NCI-H69 (cell line): ENCODE measurements at places on chromosomes 1 and 21.
A peak's percentile ranks its signal among the peaks of the same experiment; 100 is the strongest.

- DNase-seq: no peak
Observed at GRCh38 chr1:25611843-25612242, 4.7 kb upstream of the MAN1C1 start.

GRCh38 chr1:156748670-156749418, 2.6 kb downstream of the HDGF start:
- DNase-seq: peak; percentile 65

DNA sequence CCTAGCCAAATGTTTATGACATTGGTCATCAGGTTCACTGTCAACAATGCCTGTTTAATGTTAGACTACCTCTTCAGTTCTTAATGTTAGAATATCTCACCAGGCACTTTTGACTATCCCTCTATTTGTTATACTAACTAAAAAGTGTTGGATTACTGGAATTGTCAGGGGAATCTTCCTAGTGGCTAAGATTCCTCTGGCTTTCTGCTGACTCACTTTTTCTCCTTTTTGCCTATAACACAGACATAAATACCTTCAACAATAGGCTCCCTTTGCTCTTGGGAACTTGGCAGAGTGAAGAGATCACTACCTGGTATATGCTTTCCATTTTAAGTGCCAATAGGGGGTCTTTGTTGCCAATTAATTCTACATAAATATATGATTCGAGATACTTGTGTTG, 68.5 kb downstream of the TMEM200B start:
- DNase-seq: no peak

DNA sequence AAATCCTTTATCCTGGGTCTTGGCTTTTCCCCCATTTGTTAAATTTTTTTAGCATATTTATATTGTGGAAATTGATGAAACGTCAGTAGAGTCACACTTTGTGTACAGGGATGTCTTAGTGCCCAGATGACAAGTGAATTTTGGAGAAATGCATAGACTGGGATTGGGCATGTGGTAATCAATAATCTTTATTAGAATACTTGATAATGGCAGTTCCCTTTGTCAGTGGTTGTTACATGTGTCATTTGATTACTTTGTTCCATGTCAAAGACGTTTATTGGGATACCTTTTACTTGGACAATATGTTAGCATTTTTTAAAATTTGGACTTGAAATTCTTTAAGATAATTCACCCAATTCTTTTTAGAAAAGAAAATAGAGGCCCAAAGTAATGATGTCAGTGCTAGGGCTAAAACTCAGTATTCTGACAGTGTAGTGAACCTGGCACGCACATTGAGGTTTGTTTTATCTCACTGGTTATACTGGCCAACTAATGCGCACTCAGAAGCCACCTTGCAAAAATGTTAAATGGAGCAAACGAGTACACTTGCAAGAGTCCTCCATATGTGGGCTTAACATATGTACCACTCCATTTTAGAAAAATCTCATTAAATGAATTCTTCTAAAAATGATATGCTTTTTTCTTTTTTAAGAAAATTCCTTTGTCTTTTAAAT, 9.2 kb downstream of the PRPF38B start:
- no peak for DNase-seq

DNA sequence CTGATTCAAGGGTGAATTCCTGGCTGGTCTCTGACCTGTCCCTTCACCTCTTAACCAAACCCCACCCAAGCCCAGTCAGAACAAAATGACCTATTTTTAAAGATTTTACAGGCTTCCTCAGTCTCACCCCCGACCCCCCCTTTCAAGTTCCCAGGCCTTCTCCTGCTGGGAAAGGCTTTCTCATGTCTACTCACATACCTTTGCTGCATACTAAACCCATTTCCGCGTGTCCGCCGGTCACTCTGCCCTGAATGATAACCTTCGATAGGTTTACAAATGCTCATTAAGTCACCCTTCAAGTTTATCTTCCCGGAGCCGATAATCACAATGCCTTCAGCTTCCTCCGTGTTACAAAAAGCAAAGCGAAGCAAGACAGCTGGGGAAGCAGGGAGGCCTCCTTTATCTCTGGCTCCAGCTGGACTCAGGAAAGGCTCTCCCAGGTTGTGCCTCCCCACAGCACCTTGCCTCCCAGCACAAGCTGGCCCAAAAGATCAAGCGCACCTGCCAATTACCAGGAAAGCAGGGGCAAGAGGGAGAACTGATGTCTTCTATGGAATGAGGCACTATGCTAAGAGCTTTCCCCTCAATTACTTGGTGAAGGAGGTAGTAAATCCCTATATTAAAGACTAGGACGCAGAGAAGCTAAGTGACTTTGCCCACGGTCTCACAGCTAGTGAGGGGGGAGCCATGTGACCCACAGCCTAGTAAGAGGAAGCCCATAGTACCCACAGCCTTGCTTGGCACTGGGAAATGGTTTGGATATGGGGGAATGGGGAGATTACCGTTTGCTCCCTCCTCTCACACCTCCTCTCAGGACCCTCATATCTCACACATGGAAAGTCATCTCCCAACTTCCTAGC, 15.9 kb downstream of the SMIM12 start:
- peak; percentile 42 for DNase-seq

DNA sequence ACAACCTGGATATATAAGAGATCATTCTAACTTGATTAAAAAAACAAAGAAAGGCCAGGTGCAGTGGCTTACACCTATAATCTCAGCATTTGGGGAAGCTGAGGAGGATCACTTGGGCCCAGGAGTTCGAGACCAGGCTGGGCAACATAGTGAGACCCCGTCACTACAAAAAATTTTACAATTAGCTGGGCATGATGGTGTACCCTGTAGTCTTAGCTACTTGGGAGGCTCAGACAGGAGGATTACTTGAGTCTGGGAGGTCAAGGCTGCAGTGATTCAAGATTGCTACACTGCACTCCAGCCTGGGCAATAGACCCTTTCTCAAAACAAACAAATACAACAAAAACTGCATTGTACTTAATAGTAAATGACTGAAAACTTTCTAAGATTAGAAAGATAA, 169.3 kb downstream of the SLC45A1 start:
- DNase-seq: no peak

- no peak for DNase-seq
Observed at GRCh38 chr1:197249324-197249723, 18.7 kb upstream of the CRB1 start.

DNA sequence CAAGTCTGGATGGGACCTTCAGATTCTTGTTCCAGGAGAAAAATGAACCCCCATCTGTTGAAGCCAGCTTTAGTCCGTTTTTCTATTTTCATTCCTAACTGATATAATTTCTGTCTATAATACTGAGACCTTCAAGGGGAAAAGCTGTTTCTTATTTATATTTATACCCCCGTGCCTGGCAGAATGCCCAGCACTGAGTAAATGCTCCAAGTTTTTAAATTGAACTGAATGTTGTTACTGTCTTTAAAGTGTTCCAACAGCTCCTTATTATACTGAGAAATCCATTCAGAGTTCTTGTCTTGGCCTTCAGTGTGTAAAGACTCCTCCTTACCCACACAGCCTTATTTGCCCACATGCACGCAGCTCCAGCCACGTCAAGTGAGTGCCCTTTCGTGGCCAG, 178.6 kb upstream of the HMGB4 start:
- no peak for DNase-seq

DNA sequence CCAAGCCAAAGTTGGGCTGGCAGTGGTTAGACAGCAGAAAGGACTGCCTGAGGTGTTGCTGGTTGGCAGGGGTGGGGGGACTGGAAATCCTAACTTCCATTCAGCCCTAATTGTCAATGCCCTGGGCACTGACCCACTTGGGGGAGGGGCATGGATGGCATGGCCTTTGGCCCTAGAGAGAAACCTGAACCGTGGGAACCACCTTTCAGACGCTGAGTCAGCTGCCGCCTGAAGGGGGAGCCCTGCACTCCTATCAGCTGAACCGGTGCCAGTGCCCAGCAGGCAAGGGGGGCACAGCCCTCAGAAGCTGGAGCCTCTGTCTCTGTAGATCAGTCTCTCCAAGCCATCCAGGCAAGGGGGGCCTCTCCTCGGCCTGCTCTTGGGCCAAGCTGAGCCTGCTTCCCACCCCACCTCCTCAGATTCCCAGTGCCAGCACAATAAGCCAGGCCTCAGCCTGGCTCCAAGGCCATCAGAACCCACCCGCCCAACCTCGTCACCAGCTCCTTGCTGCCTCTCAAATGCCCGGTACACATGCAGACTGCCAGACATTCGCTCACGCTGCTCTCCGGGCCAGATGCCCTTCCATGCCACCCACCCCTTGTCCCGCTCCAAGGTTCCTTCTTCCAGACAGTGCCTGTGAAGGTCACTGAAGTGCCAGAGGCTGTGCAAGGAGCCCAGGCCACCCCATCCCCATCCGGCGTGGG, 11.6 kb downstream of the TINAGL1 start:
- DNase-seq: peak; percentile 54

- DNase-seq: no peak
Observed at GRCh38 chr1:193060115-193060403, 647 bp downstream of the RO60 start.

DNA sequence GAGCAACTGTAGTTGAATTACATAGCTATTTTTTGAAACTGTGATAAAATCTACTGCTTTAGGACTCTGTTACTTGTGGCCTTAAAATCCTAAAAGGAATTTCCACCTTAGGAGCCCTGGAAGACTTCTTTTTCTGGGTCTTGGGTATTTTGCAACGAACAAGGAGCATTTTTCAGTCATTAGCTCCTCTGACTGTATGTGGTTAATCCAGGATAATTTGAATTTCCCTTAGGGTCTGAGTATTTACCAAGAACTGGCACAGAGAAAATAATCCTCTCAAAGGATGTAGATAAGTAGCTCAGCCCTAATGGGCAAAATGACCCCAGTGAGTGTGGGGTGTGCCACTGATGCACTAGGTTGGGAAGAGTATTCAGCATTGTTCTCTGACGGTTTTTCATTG, 170.4 kb downstream of the VAV3 start:
- no peak for DNase-seq

- no peak for DNase-seq
Observed at GRCh38 chr1:30867537-30867936, 41.0 kb downstream of the SDC3 start.

- no peak for DNase-seq
Observed at GRCh38 chr1:108845991-108846390, 10.9 kb downstream of the AKNAD1 start.

GRCh38 chr1:202281316-202282024, 60.3 kb downstream of the UBE2T start:
- peak; percentile 63 for DNase-seq
